Kidney (tissue), 22 donors: ENCODE measurements at places on chromosomes 5 and 9. TPM values are rescaled to one million over a fixed set of nuclear protein-coding genes. Genes with fewer than 3 reads are reported as not detected.

DNA sequence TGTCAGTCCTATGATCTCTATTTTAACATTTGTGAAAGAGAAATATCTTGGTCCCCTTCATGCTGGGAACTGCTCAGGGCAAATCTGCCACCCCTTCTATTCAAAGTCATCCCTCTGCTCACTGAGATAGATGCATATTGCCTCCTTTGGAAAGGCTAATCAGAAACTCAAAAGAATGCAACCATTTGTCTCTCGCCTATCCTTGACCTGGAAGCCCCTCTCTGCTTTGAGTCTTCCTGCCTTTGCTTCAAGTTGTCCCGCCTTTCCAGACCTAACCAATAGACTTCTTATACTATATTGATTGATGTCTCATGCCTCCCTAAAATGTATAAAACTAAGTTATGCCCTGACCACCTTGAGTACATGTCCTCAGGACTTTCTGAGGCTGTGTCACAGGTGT is 97.0 kb downstream of the PSAT1 start:
- DNase-seq, result no peak

DNA sequence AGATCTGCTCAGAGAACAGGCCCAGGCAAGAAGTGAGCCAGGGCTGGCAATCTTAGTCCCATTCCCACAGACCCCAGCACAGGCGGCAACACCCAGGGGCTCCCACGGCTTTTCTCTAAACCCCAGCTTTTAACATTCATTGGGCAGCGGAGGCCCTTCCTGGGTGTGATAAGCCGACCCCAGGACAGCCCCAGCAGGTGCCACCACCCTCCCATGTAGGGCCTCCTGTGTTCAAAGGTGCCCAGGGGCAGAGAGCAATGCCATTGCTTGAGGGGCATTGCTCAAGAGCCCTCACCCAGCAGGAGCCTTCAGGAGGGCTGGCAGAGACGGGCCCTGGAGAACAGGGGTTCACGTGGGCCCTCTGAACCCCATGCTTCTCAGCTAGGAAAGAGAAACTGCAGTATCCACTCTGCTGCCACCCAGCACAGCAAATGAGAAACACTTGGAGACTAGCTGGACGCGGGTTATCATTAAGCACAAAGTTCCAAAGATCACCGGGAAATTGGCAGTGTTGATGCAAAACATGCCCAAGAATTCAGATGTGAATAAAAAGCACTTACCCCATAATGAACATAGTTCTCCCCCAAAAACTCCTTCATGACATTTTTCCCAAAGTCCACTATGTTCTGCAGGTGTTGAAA is 13.9 kb downstream of the IPPK start:
- no peak for DNase-seq

GRCh38 chr5:16497546-16497945 is 31.9 kb upstream of the ZNF622 start:
- DNase-seq, result no peak

Gene ZNF883
- polyA plus RNA-seq, result 2.9 TPM

Gene ELOVL7
- polyA plus RNA-seq, result 14.6 TPM

Gene BTNL3
- polyA plus RNA-seq, result 0.30 TPM

DNA sequence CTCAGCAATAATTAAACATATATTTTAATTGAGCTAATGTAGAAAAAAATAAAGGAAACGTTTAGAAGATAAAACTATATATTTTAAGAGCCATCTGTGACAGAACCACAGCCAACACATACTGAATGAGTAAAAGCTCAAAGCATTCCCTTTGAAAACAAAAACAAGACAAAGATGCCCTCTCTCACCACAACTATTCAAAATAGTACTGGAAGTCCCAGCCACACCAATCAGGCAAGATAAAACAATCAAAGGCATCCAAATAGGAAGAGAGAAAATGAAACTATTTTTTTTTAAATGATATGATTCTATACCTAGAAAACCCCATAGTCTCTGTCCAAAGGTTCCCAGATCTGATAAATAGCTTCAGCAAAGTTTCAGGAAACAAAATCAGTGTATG is 262.0 kb downstream of the HTR1A start:
- DNase-seq, result no peak

Gene DDX4
- polyA plus RNA-seq, result not detected

DNA sequence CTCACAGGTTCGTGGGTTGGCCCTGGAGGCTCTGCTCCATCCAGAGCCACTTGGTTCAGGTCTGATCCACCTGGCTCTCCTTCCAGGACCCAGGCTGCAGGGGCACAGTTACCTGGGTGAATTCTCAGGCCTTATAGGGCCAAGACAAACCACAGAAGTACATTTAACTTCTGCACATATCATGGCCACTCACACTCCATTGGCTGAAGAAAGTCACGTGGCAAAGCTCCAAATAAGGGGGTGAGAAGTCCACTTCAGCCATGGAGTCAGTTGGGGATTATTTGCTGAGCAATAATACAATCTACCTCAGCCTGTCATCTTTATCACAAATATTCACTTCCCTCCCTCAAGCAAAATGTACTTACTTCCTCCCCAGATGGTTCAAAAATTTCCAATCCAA is 83.6 kb downstream of the MACROH2A1 start:
- DNase-seq, result no peak

Gene PCDHGC4
- polyA plus RNA-seq, result not detected

DNA sequence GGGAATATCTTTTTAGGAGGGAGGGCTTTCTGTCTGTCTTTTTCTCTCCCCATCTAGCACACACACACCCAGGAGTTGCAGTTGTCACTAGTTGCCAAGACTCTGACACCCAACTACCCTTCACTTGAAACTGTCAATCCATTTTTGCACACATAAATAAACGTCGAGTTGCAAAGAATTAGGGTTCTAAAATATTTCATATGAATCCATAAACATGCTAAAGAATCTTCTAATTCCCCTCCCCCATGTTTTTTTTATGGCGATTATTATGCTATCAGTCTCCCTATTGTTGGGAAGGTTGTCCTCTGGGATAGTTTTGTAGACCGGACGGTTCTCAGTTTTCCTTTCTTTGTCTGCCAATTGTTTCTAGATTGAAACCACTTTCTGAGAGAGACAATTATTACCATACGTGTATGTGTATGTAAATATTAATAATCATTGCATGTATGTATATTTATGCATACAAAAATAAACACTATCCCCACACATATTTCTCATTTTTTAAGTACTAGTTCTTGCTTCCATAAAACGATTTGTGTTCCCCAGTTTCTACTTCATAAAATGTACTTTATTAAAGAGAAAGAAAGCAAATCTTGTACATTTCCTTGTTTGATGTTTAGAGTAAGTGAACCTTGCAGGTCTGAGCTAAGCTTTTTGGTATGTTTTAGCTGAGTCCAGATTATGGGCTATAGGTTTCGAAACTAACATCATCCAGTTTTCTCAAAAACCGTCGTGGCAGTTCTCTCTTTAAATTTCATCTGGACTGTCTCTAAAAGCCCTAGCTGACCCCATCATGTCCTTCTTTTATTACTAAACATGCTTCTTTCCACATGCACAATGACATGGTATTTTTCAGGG is 165.0 kb upstream of the MPDZ start:
- no peak for DNase-seq

GRCh38 chr5:124292322-124292855 is 454.1 kb downstream of the ZNF608 start:
- no peak for DNase-seq

DNA sequence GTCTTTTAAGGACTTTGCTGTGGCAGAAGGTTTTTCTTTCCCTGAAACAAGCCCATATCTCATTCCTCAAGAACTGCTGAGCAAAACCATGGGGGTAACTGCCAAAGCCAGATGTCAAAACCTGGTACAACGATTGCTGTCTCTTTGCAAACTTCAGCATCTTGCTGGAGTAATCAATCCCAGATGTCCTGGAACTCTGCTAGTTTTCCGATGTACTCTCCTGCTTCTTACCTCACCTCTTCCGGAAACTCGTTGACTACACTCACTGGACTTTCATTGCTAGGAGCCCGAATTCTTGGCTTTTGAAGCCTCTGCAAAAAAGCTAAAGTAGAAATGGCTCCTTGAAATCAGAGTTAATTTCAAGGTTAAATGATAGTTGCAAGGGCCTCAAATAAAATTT is 23.3 kb downstream of the RAD1 start:
- DNase-seq, result no peak
